ENCODE measurements at places on chromosomes 11 and 22.
A peak's percentile ranks its signal among the peaks of the same experiment; 100 is the strongest.

DNA sequence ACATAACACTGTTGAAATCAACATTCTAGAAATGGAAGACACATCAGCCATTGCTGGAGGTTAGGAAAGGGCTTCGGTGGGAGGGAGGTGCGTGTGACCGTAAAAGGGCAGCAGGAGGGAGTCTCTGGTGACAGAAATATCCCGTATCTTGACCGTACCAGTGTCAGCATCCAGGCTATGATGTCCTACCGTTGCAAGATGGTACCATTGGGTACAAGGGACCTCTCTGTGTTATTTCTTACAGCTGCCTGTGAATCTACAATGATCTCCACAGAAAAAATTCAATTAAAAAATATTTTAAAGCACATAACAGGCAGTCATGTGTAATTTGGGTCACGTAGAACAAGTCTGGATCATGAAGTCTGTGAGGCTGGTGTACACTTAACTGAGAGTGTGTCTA lies 27.4 kb upstream of the SEPTIN5 start:
- no peak for DNase-seq

GRCh38 chr22:49582181-49582580 lies 245.5 kb downstream of the BRD1 start:
- DNase-seq = peak; percentile 54

DNA sequence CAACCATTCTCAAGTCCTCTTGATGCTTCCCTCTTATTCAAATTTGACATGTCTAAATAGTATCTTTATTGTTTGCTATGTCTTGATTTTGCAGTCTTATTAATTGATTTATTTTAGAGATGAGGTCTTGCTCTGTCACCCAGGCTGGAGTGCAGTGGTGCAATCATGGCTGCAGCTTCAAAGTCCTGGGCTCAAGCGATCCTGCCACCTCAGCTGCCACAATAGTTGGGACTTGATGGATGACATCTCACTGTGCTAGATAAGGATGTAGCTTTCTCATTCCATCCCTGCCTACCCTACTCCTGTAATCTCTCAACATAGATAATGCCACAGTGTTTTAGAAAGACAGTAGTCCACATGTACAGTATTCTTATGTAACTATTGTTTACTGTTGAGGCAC lies 7.5 kb upstream of the SPTY2D1 start:
- no peak for DNase-seq

GRCh38 chr11:134196756-134197155 lies 27.0 kb downstream of the NCAPD3 start:
- no peak for DNase-seq

DNA sequence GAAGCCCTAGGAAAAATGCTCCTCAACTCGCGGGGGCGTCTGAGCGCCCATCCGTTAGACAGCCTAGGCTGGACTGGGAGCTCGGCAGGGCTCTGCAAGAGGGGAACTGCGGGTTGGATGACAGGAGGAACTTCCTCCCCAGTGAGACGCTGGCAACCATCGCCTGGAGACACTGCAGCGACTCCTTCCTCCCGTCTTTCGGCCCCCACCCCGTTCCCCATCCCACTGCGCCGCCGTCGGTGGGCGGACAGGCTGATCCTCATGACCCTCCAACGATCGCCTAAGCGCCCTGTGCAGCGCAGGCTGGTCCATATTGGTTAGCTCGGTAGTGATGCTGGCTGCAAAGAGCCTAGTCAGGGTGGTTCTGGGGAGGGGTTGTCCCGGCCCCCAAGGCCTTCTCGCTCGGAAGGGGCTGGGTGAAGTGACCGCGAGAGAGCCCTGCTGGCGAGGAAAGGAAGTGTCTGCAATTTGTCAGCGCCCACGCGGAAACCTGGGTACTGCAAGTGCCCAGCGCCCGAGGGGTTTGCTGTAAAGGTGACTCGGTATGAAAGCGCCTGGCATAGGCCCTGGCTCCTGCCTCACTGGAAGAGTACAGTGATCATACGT lies 638 bp downstream of the NRGN start:
- peak; percentile 22 for DNase-seq

DNA sequence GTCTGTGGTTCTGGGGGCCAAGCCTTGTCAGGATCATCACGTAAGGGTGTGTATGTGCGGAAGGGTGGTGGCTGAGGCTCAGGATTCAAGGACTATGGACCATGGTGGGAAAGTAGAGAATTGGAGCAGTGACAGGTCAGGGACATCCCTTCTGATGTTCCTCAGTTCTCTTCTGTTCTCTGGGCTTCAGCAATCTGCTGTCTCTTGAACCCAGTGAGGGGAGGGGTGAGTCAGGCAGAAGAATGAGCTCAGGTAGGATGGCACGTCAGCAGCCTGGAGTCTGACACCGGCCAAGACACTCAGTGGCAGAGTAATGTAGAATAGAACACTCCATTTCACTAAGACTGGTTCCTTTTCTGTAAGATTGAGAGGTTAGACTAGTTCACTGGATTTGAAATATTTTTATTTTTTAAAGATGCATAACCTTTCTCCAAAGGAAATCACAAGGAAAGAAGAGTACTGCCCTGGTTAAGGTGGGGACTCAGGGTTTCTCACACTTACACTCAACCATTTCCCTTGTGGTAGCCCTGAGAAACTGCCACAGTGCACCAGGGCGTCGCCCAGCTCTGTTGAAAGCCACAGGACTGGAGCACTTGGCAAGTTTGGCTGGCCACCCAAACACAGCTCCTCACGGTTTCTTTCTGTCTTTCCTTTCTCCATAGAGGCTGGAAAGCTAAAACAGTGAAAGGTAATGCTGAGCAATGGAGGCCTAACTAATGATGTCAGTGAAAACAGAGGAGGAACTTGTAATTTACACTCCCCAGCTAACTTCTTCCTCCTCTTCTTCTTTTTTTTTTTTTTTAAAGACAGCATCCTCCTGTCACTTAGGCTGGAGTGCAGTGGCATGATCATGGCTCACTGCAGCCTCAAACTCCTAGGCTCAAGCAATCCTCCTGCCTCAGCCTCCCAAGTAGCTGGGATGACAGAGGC lies 23.1 kb upstream of the MICAL2 start:
- DNase-seq = no peak

DNA sequence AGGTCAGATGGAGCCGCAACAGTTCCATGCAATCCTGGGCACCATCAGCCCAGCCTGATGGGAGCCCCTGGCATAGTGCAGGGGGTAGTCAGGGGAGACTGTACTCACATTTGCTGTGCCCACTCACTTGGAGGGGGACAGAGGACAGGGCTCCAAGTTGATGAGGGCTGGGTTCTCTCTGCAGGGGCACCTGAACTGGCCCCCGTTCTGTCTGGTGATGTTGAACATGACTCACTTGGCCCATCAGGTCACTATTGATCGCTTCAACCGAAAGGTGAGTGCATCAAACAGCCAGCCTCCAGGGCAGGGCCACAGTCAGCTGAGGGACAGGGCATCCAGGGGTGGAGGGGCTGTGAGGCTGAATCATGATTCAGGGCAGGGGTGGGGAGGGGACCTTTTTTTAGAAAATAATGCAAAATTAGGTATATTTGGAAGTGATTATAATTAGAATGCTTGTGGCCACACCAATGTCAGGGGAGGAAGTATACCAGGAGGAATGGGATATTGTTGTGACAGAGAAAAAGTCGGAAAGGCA lies 66.4 kb downstream of the OTOG start:
- DNase-seq = no peak

DNA sequence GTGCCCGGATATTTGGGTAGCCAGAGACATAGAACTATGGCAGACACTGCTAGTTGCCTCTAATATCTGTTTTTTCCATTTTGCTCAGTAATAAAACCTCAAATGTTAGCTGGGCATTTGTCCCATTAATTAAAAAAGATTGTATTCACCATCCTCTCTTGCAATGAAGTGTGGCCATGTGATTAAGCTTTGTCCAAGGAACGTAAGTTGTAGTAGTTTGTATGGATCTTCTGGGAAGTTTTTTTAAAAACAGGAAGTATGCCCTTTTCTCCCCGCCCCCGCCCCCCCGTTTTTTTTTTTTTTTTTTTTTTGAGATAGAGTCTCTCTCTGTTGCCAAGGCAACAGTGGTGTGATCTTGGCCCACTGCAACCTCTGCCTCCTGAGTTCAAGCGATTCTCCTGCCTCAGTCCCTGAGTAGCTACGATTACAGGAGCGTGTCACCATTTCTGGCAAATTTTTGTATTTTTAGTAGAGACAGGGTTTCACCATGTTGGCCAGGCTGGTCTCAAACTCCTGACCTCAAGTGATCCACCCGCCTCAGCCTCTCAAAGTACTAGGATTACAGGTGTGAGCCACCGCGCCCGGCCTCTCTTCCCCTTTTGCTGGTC lies 1.7 kb upstream of the TMEM135 start:
- DNase-seq = peak; percentile 51

GRCh38 chr11:119254239-119254638 lies 48.1 kb downstream of the CBL start:
- DNase-seq = no peak

- peak; percentile 78 for DNase-seq
These were observed 56.0 kb downstream of the JAM3 start for GRCh38 chr11:134124660-134125451.

- DNase-seq = no peak
These were observed 15.3 kb downstream of the IL10RA start for GRCh38 chr11:118001494-118001971.

GRCh38 chr11:12164061-12165014 lies 53.9 kb downstream of the MICAL2 start:
- no peak for DNase-seq

DNA sequence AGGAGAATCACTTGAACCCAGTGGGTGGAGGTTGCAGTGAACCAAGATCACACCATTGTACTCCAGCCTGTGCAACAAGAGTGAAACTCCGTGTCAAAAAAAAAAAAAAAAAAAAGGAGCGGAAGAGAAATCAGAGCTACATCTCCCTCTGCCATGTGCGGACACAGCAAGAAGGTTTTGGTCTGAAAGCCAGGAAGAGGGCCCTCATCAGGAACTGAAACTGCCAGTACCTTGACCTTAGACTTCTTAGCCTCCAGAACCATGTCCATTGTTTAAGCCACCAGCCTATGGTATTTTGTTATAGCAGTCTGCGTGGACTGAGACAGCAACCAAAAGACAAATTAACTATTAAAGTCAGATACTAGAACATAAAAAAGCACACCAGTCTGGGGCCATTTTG lies 41.6 kb downstream of the KREMEN1 start:
- DNase-seq = no peak

DNA sequence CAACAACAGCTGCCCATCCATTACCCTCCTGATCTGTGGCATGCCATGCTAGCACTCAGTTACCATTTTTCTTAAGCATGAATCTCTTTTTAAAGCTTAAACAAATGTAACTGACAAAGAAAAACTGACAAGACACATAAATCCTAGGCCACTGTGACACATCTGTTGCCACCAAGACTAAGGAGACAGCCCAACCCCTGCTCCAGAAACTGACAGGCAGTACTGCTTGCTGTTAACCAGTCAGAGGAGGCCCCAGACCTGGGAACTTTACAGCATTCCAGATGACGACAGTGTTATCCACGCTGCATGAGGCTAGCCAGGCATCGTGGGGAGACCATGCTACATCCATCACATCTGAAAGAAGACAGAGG lies 33.8 kb downstream of the HIRA start:
- DNase-seq = no peak

DNA sequence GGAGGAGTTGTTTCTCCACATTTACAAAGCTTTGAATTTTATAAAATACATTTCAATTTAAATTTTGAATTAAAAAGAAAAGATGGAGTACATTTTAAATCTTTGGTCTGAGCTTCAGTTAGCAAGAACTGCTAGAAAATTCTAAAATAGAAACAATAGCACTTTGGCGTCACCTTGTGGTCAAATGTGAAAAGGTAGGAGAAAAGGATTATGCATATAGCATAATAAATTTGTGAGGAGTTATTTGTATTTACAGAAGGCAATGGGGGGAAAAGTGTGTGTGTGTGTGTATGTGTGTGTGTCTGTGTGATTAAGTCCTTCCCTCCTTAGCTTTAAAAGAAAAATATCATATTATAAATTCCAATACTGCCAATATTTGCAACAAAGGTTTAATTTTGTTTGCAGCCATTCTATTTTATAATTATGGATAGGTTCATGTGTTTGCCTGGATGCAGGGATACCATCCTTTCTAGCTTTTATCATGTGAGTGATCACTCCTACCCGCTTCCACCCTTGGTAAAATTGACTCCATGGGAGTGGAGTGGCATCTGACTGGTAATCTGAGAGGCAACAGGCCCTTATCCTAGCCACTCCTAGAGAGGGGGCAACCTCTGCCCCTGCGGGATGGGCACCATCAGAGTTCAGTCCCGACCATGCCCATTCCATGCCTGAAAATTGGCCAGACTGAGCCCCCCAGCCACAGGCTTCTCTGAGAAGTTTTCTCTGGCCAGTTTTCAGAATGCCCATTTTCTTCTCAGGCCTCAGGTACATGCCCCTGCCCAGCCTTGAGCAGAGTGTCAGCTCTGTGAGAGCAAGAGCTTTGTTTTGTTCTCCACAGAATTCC lies 13.6 kb upstream of the LGR4 start:
- DNase-seq = peak; percentile 85

- DNase-seq = no peak
These were observed 39.6 kb upstream of the CTSC start for GRCh38 chr11:88377144-88377543.

DNA sequence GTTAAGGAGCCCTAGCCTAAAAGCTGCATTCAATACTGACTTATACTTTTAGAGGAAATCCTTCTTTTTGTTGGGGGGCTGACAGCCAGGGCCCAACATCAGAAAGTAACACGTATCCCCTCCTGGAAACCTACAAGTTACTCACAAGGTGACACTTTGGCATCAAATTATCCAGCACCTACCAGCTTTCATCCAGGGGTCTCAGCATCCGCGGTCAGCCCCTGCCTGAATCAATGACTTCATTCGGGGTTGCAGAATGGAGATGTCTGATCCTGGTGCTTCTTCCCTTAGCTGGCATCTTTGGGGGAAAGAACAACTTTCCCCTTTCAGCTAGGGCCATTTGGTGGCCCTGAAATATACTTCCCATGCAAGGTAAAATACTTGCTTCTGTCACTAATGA lies 5.3 kb upstream of the NAP1L4 start:
- no peak for DNase-seq

DNA sequence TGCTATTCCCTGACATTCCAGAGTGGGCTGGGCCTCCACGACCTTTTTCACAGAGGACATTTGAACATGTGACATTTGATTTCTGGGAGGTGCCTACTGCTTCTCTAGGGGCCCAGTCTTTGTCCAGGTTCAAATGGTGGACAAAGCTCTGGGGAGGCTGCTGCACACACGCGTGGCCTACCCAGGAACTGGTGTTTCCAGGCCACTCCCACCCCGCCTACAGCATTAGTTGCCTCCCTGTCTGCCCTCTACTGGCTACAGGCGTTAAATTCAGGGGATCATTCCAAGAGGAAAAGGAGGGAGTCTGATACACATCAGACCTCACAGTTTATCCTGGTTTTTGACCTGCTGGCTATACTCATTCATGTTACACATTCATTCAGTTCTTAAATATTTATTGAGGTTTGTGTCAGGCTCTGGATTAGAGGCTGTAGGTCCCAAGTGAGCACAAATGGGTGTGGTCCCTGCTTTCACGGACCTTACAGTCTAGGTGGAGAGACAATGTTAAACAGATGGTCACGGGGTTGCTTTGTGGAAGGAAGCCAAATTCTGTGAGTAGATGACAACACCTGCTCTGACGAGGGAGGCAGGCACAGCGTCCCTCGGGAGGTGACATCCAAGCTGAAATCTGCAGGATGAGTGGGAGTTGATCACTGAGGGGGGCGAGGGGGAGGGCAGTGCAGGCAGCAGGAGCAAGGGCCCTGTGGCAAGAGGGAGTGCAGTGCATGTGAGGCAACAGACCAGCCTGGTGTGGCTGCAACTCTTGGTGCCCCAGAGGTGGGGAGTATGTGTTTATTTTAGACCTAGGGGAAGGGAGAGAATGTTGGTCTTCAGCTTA lies 11.8 kb downstream of the TUB start:
- DNase-seq = peak; percentile 72

- no peak for DNase-seq
These were observed 776.0 kb upstream of the ARHGAP42 start for GRCh38 chr11:99911116-99911515.
